Astrocyte of the cerebellum (primary cell): ENCODE measurements at places on chromosomes 1 and 21.

DNA sequence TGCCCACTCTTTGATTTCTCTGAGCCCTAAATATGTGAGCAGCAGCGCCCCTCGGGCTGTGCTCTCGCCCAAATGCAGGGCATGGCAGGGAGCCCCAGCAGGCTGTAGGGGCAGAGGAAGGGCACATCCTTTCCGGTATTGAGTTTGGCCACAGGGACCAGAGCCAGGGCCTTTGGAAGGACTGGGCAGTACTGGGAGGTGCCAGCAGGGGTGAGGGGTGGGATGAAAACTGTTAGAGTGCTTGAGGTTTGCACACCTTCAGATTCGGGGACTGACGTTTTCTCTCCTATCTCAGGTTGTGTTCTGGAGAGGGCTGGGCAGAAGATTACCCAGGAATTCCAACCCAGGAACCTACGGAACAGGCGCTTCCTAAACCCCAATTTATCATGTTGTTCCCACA is 2.2 kb upstream of the ATP1A2 start:
- DNase-seq = no peak

DNA sequence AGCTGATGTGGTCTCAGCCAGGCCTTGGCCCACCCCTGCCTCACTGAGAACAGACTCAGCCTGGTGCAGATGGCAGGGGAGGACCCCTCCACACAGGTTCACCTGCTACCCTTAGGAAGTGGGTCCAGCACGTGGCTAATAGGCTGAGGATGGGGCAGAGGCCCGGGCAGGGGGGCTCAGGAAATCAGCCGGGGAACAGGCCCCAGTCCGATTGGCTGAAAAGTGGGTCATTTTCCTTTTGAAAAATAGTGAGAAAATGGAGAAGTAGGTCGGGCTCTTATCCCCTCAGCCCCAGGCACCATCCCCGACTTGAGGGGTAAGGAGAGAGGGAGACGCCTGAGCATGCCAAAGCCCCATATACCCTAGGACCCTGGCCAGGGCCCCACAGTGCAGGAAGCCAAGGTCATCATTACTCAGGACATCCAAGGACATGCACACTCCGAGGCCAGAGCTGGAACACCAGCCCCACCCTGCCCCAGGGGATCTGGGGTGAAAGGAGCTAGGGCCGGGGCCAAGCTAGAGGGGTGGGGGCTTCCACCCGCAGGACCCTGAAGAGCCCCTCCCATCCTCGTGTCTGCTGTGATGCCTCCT is 11.0 kb downstream of the DLGAP3 start:
- DNase-seq = no peak

DNA sequence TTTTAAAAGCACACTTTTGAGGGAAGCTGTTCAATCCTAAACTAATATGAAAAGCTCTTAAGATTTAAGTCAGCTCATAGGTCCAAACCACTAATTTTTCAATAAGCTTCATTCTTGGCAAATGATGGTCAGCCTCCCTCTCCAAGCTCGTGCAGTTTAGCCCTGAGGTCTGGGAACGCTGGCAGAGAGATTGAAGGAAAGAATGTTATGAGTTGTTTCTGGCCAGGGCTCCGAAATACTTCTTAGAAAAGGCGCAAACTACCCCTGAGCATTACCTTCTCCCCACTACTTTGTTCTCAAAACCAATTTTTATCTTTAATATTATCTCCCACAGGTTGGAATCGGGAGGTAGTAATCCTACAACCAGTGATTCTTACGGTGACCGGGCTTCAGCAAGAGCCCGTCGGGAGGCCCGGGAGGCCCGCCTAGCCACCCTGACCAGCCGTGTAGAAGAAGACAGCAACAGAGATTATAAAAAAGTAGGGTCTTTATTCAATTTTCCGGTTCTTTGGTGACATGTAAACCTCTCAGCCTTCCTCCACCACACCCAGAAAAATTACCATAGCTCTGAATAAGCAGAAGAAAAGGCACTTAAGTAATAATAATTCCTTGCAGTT is 147.7 kb downstream of the SYT2 start:
- DNase-seq = no peak

- no peak for DNase-seq
Observed at GRCh38 chr1:175193527-175193910, 943 bp upstream of the KIAA0040 start.

DNA sequence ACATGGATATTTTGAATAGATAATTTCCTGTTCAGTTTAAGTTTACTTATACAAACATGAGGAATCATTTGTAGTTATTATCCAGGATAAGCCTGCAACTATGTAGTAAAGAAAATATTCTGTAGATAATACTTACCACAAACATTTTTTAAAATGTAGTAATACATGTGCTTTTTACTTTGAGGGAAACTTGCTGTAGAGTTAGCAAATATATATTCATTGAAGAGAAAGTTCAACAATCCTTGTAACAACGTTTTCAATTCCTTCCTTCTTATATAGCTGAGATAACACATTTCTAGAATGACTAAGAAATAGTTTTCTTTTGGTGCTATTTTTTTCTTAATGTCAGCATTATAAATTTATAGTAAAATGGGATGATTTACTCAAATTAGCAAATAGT is 664.6 kb upstream of the ADAMTS5 start:
- DNase-seq = no peak

DNA sequence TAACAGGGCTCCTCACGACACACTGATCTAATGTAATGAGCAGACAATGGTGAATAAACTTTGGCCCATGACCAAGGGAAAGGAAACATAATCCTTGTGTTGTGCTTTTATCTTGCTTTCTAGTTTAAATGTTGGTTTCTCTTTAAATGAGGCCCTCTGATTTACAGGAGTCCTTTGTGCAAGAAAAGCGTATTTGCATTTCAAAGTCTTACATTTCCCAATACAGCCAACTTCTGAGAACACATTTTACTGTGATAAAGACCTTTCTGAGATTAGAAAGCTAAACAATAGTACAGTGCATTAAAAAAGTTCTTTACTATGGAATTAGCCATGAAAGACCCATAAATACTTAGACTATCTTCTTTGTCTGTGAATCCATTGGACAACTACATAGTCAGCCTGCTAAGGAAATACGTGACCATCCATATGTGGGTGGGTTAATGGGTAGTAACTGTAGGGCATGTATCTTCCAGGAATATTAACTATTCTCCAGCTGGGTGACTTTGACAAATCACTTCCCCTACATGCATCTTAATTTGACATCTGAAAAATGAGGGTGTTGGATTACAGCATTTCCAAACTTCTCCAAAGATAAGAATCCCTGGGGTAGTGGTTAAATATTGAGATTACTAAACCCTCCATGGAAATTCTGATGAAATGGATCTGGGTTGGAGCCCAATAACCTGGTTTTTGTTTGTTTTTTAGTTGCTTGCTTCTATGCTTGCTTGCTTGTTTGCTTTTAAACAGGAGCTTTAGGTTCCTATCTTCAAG is 50.3 kb upstream of the USP1 start:
- no peak for DNase-seq

GRCh38 chr1:230288641-230289349 is 137.3 kb downstream of the PGBD5 start:
- DNase-seq = no peak

DNA sequence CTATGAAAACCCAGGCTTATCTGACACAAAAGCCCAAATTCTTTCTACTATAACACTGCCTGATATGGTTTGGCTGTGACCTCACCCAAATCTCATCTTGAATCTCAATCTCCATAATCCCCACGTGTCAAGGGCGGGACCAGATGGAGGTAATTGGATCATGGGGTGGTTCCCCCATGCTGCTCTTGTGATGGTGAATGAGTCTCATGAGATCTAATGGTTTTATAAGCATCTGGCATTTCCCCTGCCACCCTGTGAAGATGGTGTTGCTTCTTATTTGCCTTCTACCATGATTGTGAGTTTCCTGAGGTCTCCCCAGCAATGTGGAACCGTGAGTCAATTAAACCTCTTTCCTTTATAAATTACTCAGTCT is 123.3 kb upstream of the USP24 start:
- no peak for DNase-seq
